ENCODE measurements at places on chromosomes 7 and 10. TPM values are rescaled to one million over a fixed set of nuclear protein-coding genes. Genes with fewer than 3 reads are reported as not detected.

The EBLN1 gene
- total RNA-seq: not detected

GRCh38 chr7:88092676-88092999, 127.2 kb downstream of the SRI start:
- DNase-seq: no peak

- DNase-seq: no peak
These were observed 55.5 kb downstream of the PTPRN2 start for GRCh38 chr7:158532093-158532627.

DNA sequence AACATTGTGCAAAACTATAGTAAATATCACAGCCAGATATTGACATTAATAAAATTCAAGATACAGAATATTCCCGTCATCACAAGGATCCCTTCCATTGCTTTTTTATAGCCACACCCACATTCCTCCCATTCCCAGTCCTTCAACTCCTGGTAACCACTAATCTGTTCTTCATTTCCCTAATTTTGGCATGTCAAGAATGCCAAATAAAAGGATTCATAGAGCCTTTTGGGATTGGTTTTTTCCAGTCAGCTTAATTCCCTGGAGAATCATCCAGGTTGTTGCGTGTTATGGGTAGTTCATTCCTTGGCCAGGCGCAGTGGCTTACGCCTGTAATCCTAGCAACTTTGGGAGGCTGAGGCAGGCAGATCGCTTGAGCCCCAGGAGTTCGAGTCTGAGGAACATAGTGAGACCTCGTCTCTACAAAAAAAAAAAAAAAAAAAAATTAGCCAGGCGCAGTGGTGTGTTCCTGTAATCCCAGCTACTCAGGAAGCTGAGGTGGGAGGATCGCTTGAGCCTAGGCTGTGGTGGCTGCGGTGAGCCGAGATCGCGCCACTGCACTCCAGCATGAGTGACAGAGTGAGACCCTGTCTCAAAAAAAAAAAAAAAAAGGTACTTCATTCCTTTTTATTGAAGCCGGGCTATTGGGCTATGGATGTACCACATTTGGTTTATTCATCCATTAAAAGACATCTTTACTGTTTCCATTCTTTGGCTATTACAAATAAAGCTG, 2.7 kb downstream of the OGDH start:
- no peak for DNase-seq

The SPDYE1 gene
- total RNA-seq: not detected

DNA sequence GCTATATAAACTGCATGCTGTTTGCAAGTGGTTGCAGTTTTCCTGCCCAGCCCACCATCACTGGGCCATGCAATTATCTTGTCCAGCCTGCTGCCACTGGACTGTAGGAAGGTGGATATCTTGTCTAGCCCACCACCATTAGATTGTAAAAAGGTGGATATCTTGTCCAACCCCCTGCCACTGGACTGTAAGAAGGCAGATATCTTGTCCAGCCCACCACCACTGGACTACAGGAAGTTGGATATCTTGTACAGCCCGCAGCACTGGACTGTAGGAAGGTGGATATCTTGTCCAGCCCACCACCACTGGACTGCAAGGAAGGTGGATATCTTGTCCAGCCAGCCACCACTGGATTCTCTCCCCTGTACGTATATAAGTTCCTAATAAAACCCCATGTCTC, 69.8 kb downstream of the SKAP2 start:
- no peak for DNase-seq

The PGAM2 gene
- 4.2 TPM for total RNA-seq

The EN2 gene
- total RNA-seq: not detected

The AKR1C8 gene
- total RNA-seq: 2.7 TPM

- DNase-seq: no peak
These were observed 2.9 kb downstream of the INPP5A start for GRCh38 chr10:132540456-132540855.

DNA sequence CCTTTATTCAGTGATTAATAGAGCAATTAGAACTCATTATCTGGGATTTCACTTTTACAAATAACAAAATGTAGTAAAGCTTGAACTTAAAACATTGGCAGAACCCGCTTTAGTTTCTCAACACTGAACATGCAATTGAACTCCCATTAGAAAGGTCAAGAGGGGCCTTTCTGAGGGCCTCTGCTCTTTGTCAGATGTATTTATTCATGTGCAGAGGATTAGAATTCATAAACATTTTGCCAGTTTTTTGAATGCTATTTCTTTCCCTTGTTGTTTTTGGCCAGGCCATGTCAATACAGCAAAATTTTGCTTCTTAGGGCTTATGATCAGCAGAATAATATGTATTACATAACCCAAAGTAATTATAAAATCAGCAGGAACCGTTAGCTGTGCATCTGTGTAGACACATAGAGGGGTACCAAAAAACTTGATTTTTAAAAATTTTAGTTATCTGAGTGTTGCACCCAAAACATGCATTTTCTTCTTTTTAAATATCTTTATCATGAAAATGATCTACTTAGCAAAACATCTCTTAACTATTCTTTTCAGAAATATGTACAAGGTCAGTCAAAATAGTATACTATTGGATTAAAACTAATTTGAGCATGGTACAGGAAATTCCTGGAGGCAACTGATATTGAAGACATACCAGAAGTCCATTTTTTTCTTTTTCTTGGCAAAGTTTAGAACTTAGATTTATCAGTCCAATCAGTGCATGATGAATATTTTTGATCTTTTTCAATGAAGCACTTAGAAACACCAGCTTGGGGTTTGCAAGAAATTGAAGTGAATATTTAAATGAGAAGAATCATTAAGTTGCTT, 177.5 kb downstream of the TWIST1 start:
- no peak for DNase-seq

The C10orf143 gene
- total RNA-seq: 2.8 TPM

- no peak for DNase-seq
These were observed 472.6 kb downstream of the SORCS3 start for GRCh38 chr10:105113666-105114065.

- DNase-seq: no peak
These were observed 17.2 kb downstream of the EBF3 start for GRCh38 chr10:129946859-129947258.

The PILRB gene
- 119 TPM for total RNA-seq

DNA sequence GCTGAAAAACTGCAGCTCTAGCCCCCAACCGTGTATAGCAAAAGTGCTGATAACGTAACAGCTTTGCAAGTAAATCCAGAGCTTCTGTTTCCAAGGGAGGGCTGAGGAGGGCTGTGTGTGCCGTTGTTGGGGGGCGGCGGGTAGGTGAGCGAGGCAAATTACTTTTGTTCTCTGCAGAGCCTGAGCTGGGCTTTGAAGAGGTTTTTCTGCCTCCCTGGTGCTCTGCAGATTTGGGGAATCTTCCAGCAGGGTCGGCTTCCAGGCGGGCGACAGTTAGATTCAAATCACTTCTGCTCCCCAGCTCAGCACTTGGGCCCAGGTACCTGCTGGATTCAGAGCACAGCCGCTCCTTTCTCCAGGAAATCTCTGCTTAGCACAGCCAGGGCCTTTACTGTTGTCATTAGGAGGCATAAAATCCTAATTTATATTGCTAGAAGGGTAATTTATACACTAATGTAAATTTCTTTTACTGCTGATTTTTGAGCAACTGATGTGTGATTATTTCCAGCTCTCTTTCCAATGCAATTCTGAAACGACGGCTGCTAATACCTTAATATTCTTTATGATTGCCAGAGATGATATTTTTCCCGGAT, 442.4 kb downstream of the TYW1 start:
- no peak for DNase-seq

DNA sequence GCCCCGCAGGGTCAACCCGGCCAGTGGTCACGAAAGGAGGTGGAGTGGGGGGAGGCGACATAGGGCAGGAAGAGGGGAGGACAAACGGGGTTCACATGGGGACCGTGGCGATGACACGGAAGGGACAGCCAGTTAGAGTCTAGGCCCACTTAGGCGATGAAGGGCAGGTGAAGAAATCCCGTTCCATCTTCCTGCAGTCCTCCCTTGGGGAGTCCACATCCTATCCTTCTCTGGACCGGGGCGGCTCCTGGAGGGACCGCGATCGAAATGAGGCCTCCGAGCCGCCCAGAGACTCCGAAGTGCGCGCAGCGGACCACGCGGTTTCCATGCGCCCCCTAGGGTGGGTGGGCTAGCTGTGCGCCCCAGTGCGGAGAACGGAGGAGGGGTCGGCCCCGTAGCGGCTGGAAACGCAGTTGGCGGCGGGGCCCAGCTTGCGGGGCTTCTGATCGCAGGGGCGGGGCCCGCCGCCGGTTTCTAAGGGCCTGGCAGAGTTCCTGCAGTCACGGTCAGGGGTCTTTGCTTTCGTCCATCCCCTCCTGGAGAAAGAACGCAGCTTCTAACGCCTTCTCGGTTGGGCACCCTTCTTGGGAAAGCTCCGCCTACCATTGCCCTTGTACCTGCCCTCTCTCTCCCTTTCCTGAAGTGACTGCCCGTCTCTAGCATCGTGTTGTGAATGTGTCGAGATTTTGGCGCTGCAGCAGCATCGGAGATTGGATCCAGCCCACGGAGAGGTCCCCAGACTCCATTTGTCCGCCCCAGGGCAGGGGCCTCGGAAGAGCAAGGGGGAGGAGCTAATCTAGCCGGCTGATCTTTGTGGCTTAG, 17.9 kb upstream of the TMEM225B start:
- DNase-seq: no peak

The CALHM3 gene
- 13.1 TPM for total RNA-seq

The RARRES2 gene
- not detected for total RNA-seq

The WIPF3 gene
- 0.25 TPM for total RNA-seq

Measured in PC-9 (cell line).